IMR-90 (cell line): ENCODE measurements at places on chromosomes 3 and 15. TPM values are rescaled to one million over a fixed set of nuclear protein-coding genes. Genes with fewer than 3 reads are reported as not detected.

ANKUB1 gene
- not detected in 2 replicates for polyA plus RNA-seq

RNF7 gene
- 70.5 and 98.7 TPM in 2 replicates for polyA plus RNA-seq

SENP8 gene
- 1.6 and 1.9 TPM in 2 replicates for polyA plus RNA-seq

CAMP gene
- polyA plus RNA-seq: not detected in 2 replicates

C2CD4A gene
- polyA plus RNA-seq: not detected in 2 replicates

GOLGA8Q gene
- 0.44 and 0.55 TPM in 2 replicates for polyA plus RNA-seq

RARB gene
- polyA plus RNA-seq: 0.52 and 0.53 TPM in 2 replicates

MELTF gene
- polyA plus RNA-seq: 0.43 and 0.50 TPM in 2 replicates

TRPC1 gene
- 5.7 and 7.2 TPM in 2 replicates for polyA plus RNA-seq
